SHP77 treated with DMSO at 0.1 percent for 48 hours (cell line): ENCODE measurements at places on chromosomes 4 and X.

GRCh38 chr4:73341454-73341853, 62.6 kb upstream of the ALB start:
- DNase-seq: peak; percentile 57

DNA sequence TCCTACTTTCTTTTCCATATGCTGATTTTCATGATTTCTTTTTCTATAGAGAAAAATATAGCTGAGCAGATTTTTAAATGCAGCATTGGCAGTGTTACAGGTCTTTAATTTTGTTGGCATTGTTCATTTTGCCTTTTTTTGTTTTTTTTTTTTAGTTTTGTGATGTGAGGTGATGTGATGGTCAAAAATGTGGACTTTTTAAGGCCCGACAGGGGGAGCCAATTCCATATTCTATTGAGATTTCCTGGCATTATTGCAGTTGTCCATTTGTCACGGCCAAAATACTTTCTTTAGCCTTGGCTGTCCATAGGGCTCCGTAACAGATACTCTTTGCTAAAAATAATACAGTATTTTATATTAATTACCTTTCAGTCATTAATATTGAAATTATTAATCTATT, 47.8 kb downstream of the SLIT2 start:
- DNase-seq: no peak

DNA sequence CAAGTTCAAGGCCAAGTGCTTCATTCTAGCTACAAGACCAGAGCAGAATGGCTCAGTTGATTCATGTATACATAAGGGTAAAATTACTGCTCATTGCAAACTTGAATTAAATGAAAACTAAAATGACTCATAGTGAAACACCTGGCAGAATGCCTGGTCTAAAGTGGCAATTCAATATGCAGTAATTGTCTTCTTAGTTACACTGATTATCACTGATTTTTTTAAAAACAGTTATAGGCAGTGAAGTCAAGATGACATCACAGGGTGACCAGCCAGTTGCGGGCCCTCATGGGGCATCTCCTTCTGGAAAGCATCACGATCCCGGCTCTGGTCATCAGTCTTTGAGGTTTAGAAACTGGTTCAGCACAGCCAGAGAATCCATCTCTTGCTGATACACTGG, 154.2 kb downstream of the RAB28 start:
- DNase-seq: no peak

DNA sequence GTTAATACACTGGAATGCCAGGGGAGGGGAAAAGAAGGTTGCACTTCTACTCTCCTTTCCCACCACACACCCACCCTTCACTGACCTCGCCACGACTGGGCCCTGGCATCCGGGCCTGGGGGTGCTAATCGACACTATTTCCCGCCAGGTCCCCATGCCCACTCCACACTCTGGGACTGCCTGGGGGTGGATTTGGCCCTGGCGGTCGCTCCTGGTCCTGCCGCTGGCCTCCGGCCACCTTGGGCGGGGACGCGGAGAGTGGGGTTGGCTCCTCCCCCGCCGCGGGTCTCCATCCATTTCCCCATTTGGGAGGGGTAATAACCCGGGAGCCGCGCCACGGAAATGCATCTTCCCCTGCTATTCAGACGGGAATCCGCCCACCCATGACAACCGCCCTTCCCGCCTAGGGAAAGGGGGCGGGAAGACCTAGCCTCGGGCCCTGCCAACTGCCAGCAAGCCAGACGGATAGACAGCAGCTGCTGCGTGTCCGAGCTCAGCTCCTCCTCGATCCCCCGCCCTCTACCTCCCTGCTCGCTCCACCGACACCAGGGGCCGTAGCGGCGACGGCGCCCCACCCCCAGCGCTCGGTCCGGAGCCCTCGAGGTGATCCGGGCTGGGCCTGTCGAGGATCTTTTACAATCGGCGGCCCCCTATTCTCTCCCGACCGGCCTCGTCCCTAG, 78.1 kb downstream of the RLIM start:
- DNase-seq: peak; percentile 4

DNA sequence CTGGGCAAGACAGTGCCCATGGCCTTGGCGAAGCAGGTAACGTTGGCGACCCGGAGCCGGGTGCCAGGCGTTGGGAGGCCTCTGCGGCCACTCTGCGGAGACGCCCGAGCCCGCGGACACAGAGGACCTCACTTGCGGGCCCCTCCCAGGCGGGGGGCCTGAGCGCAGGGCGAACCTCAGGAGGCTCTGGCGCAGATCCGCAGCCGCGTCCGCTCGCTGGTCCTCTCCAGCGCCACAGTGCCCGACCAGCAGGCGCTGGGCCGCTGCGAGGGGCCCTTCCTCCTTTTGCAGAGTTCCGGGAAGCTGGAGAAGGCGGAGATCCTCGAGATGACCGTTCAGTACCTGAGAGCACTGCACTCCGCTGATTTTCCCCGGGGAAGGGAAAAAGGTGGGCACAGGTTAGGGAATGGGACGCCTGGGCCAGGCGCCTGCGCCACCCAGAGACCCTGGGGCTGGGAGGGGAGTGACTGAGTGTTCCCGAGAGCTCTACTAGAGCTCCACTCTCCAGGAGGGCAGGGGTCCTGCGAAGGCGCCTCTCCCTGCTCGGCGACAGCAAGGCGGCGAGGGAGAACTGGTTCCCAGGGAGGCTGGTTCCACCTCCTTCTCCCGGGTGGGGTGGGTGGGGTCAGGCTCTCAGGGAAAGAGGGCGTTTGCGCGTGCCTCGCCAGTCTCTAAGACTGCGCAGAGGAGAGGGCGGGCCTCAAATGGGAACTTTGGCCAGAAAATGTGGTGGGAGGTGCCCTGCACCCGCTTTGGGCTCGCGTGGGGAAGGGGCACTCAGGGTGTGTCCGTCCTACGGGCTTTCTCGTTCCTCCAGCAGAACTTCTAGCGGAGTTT, 1.4 kb downstream of the HELT start:
- DNase-seq: no peak

- no peak for DNase-seq
Observed at GRCh38 chr4:38114386-38115150, 154.4 kb downstream of the PTTG2 start.

- DNase-seq: no peak
Observed at GRCh38 chr4:86595426-86595805, 1.3 kb downstream of the PTPN13 start.

DNA sequence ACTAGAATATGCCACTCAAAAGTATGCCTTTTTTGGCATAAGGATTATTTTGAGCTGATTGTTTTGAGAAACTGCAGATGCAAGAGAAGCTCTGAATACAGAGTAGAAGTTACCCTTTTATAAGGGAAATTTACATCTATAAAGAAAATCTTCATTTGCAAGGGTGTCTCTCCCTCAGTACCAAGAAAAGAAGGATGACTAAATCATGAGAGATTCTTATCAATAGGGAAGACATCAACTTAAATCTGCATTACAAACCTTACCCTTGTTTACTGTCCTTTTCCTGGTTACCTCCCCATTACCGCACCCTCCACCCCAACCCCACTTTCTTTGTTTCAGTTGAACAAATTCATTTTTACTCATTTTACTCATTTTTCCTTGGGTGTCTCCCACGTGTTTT, 62.5 kb downstream of the RLIM start:
- no peak for DNase-seq

- no peak for DNase-seq
Observed at GRCh38 chr4:119233191-119233590, 20.7 kb downstream of the USP53 start.

DNA sequence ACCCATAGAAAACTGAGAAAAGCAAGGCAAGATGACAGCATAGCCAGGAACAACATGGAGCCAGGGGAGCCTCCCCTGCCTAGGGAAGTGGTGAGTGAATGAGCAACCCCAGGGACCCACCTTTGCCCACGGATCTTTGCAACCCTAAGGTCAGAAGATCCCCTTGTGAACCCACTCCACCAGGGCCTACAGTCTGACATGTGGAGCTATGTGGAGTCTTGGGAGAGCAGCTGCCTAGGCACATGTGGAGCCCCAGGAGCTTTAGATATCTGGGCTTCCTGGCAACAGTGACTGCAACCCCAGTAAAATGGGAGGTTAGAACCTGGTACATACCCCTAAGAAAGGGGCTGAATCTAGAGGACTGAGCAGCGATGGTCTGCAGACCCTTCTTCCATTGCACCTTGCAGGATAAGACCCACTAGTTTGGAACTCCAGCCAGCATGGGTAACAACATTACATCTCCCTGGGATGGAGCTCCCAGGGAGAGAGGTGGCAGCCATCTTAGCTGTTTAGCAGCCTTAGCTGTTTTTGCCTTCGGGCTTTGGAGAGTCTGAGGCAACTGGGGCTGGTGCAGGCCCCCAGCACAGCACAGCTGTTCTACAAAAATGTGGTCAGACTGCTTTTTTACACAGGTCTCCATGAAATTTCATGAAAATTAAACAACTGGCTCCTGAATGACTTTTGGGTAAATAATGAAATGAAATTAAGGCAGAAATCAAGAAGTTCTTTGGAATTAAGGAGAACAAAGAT, 104.7 kb upstream of the TRIM2 start:
- DNase-seq: no peak

GRCh38 chrX:150574559-150575418, 6.4 kb downstream of the MTM1 start:
- no peak for DNase-seq

- no peak for DNase-seq
Observed at GRCh38 chr4:1938027-1938426, 66.8 kb downstream of the NSD2 start.

DNA sequence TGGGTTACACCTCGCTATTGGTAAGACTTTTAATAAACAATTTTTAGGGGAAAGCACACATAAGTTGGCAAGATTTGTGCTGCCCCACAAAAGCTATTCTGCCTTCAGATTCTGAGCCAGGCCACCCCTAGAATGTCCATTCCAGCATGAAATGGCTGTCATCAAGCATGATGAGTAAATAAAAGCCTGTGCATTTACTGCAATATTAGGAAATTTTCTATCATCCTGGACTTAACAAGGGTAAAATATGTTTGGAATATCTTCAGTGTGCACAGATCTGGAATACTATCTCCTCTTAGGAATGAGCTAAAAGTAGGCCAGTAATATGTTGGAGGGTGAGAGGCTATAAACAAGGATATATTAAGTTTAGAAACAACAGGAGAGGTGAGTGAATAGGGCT, 510.9 kb downstream of the ANKRD50 start:
- DNase-seq: no peak

- DNase-seq: peak; percentile 6
Observed at GRCh38 chr4:110533940-110534339, 58.0 kb downstream of the ENPEP start.

DNA sequence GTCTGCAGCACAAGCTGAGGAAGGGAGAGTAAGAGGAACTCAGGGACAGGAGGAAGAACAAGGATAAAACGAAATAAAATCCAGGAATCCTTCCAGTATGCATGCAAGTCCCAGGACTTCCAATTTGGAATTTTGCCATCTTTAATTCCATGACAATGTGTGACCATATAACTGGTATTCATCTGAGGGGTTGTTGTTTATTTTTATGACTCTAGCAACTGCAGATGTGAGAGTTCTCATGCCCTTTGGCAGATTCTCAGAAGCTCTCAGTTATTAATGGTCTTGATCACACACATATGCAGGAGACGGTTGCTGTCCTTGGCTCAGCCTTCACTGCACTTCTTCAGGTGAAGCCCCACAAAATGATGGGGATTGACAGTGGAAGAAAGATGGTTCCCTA, 148.2 kb downstream of the SMIM20 start:
- no peak for DNase-seq

GRCh38 chrX:8849945-8850344, 48.8 kb upstream of the FAM9A start:
- no peak for DNase-seq

DNA sequence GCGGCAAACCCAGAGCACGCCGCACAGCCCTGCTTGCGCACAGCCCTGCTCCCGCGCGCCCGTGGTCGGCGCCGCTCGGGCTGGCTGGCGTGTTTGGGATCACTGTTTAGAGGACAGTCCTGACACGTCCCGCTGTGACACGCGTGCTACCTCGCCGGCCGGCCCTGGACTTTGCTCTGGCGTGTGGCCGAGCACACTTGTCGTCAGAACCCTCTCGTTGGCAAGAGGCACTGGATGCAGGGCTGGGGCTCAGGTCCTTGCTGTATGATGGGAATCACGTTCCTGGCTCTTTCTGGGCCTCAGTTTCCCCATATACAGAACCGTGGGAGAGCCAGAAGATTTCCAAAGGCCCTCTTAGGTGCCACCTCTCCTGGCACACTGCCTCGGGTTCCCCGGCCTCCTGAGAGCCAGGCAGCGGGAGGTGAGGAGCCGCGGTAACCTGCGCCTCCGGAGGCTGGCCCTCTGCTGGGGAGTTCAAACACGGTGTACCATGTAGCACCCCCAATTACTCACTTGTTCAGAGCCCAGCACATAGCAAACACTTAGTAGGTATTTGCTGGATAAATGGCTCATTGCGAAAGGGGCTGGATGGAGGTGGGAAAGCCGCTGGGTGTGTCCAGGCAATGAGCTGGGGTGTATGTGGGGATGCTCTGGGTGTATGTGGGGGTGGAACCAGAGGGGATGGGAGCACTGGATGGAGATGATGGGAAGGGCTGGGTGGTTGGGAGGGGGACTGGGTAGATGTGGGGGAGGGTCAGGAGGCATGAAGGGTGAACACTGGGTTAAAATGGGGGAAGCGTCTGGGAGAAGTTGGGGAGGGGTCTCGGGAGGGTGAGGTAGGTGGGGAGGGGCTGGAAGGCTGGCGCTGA, 76.6 kb downstream of the HTRA3 start:
- no peak for DNase-seq

GRCh38 chr4:89299153-89299791, 8.3 kb downstream of the GPRIN3 start:
- no peak for DNase-seq
